ENCODE measurements at places on chromosomes 11 and 22.

GRCh38 chr11:120925944-120926343 lies 98.0 kb upstream of the TBCEL start:
- H3K27me3 ChIP-seq = no peaks in the 10 kb centered on the region
- H3K27ac ChIP-seq = no peak overlapping the region
- H3K36me3 ChIP-seq = no peaks in the 10 kb centered on the region
- H3K4me3 ChIP-seq = no peak overlapping the region
- peaks cover 3% of the 10 kb centered on the region for H3K4me1 ChIP-seq

DNA sequence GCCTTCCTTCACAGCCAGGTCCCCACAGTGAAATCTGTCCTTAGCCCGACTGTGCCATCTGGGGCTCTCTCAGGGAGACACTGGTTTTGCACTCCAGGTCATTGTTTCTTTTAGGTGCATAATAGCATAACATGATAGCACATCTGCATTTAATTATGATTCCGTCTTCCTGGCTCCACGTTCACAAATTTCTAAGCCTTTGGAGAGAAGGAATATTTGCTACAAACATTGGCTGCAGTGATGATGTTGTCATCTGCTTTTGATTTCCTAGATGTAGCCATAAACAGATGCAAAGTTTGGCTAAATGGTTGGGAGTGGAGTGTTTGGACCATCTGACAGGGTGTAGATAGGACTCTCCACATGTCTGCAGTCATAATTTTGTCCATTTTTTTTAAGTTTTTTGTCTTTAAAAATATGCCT lies 12.0 kb upstream of the CAT start:
- no peaks in the 10 kb centered on the region for H3K36me3 ChIP-seq
- no peaks in the 10 kb centered on the region for H3K4me1 ChIP-seq
- peaks cover 5% of the 10 kb centered on the region for H3K27me3 ChIP-seq
- no peak overlapping the region for H3K4me3 ChIP-seq
- DNase-seq = no peak
- H3K27ac ChIP-seq = no peak overlapping the region

DNA sequence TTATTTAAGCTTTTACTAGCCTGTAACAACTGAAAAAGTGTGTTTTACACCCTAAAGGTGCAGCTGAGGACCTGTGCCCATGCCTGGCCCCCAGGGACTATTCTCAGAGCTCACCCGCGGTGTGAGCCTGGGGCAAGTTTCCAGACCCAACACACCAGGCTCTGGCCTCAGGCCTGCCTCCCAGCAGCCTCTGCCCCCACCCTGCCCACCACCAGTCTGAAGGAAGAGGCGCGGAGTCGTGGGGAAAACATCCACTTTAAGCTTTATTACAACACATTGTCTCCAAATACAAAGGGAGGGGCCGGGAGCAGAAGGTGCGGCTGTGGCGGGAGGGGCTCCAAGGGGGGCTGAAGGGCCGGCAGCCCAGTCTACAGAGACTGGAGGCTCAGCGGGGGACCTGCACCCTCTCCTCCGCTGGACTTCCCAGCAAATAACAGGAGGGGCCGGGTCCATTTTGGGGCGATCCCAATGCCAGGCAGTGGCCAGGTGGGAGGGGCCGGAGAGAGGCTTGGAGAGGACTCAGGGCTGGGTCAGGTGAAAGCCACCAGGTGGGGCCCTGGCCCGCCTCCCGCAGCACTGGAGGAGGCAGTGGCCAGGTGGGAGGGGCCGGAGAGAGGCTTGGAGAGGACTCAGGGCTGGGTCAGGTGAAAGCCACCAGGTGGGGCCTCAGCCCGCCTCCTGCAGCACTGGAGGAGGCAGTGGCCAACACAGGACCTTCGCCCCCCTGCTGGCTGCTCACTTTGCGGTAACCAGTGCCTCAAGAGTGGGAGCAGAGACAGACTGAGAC lies 18.1 kb downstream of the DUSP8 start:
- H3K4me1 ChIP-seq = peaks cover 36% of the 10 kb centered on the region
- peaks cover 22% of the 10 kb centered on the region for H3K36me3 ChIP-seq
- peak; percentile 80 for DNase-seq
- no peak overlapping the region for H3K4me3 ChIP-seq

DNA sequence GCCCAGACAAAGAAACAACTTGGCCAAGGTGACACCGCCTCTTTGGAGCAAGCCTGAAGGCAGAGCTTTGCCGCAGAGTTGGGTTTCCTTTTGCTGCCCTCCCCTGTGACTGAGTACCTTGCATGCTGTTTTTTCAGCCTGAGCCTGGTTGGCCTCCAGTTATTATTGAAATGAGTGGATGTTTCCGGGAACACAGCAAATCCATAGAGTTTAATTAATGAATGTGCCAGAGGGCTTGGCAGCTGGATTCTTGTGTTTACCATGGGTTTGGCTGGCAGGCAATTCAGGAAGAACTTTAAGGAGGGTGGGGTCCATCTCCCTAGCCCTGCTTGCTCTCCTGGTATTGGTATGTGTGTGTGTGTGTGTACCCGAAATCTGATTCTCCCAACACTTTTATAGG lies 65.6 kb upstream of the CRYBB3 start:
- no peak overlapping the region for H3K4me3 ChIP-seq
- no peak overlapping the region for H3K27ac ChIP-seq
- H3K36me3 ChIP-seq = peaks cover 2% of the 10 kb centered on the region
- peaks cover 4% of the 10 kb centered on the region for H3K4me1 ChIP-seq
- DNase-seq = no peak

- peaks cover 28% of the 10 kb centered on the region for H3K36me3 ChIP-seq
- DNase-seq = peak; percentile 28
- H3K4me3 ChIP-seq = peak overlapping the region; percentile 78
Measured at GRCh38 chr11:534396-535209, 773 bp downstream of the HRAS start.
